Activated naive CD4-positive, alpha-beta T cell treated with anti-CD3 and anti-CD28 coated beads, Interleukin-2, amount 50 U/mL, for 16 hours (primary cell): ENCODE measurements at places on chromosomes 1 and 21.

DNA sequence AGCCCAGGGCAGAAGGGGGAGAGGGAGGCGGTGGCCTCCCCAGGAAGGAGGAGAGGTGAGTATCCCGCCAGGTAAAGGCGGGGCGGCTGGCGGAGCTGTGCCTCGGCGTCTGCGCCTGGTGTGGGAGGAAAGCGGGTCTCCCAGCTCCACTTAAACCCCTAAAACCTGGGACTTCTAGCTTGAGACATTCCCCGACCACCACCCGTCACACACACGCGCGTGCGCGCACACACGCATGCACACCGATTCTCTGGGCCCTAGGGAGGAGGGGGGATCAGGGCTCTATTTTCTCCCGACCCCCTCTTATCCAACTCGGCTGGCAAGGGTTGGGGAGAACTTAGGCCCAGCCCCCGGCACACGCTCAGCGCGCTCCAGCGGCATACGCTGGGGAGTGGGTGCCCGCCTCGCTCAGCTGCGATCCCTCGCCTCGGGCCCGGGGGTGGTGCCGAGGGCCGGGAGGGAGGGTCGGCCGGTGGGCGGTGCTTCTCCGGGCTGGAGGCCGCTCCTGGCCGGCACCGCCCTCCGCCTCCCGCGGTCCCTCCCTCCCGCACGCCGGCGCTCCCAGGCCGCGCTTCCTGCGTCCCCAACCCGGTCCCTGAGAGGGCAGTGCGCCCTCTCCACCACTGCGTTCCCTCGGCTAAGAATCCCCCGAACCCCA, at the start of gene TMEM51:
Gene TMEM51, plus strand, starts transcription at position 564 of the 658 bp plus-strand sequence. CDS start 61,341 bp downstream, outside the sequence.
- DNase-seq: no peak

DNA sequence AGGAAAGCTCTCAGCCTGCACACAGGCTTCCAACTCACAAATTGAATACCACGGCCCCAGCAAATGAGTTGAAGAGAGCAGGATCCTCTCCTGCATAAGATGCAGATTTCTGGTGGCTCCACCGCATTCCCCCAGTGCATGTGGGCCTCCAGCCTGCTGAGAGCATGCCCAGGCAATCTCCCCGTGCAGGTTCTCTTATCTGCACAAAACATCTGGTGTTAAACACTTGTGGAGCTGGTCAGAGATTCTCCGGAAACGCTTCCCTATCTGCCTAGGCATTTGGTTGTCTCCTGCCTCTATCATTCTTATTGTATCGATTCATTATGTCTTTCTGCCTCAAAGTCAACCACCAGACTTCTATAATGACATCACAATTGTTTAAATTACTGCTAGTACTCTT, 1349.0 kb upstream of the B3GALT2 start:
- DNase-seq: no peak

DNA sequence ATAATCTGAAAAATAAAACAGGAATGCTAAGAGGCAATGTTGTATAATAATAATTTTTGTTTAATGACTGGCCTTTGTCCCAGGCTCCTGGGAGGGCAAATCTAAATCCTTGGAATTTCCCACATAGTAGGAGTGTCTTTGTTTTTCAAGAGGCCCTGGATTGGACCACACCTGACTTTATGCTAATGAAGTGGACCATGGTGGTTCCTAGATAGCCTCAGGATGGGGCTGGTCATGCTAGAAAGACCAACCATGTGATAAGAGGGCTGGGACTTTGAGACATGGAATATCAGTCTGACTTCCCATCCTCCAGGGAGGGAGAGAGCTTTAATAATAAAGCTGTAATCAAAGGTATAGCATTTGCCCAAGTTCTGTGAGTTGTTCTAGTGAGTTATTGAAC, 138.2 kb upstream of the RAB4A start:
- DNase-seq: no peak

- no peak for DNase-seq
These were observed 23.5 kb upstream of the PRELP start for GRCh38 chr1:203451836-203452784.

GRCh38 chr1:36656271-36656670, 173.6 kb upstream of the CSF3R start:
- DNase-seq: no peak

DNA sequence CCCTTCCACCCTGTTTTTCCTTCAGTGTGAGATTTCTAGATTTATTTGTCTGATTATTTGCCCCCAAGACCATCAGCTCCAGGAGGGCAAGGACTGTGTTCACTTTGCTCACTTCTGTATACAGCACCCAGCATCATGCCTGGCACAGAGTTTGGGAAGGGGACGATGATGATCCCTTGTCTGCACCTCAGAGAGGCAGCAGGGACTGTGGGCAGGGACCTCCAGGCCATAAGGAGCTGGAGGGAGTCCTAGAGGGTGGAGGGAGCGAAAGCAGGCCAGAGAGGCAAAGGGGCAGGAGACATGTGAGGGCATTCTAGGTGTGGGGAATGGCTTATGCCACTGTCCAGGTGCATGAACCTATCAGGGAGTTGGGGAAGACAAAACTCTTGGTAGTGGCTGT, 32.8 kb downstream of the H3-3A start:
- no peak for DNase-seq

- no peak for DNase-seq
These were observed 16.8 kb upstream of the PDXK start for GRCh38 chr21:43701936-43702784.

GRCh38 chr1:154753426-154753825, 116.7 kb downstream of the KCNN3 start:
- DNase-seq: no peak

DNA sequence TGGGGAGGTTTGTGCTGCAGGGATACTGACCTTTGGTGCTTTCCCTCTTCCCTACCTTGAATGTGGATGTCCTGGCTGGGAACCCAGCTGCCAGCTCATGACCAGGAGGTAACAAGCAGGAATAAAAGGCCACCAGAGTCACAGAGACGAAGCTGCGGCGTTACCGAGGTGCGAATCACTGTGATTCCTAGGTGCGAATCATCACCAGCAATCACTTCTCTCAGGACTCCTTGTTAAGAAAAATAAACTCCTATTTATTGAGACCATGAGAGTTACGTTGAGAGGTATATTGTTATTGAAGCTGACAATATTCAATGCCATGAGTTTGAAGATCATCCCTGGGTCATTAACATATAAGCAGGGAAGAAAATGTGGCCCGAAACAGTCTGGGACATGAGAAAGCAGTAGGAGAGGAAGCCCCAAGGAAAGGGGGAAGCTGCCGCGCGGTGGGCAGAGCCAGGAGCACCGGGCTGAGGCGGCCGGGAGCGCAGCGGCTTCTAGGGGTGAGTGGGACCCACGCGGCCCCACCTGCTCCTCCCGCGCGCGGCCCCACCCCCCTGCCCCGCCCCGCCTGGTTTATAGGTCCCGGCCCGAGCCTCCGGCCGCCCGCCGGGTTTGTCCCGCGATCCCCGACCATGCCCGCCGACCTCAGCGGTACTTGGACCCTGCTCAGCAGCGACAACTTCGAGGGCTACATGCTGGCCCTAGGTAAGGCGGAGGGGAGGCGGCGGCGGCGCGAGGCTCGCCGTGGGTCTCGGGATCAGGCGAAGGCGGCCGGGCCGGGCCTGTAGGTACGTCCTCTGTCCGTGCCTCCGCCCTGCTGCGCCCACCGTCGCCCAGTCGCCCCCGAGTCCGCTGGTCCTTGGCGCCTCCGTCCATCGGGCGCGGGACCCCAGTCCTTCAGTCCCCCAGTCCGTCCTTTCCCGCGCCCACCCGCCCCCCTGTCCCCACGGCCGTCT, at the start of gene RBP7:
Gene RBP7, plus strand, starts transcription at position 605 of the 959 bp plus-strand sequence. Its CDS starts 31 bp downstream, at position 636.
- peak; percentile 14 for DNase-seq

DNA sequence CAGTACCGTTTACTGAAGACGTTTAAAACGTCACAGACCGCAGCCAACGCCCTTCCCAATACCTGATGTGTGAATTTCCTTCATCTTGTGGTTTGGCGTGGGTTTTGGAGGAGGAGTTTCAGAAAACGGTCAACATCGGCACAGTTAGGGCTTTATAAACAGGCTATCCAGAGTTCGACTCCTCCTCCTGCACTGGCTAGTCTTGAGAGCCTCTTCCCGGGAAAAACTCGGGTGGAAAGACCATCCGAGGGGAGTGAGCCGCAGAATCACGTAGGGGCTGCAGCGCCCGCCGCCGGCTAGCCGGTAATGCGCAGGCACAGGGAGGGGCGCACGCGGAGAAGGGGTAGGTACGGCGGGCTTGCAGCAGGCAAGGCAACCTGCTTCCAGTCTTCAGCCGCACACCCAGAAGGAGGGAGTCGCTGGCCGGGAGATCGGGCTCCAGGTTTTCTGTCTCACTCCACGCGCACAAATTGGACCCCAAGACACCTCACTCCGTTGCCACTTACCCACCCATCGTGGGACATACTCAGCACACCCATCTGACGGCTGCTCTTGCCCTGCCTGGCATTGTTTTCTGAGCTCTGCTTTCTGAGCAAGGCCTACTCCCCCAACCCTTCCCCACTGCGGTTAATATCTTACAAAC, 25.4 kb downstream of the SLC19A2 start:
- DNase-seq: no peak

GRCh38 chr1:159869607-159870006, 7.2 kb upstream of the VSIG8 start:
- no peak for DNase-seq

- DNase-seq: no peak
These were observed 47.6 kb downstream of the TNFSF18 start for GRCh38 chr1:173002891-173003838.
